ENCODE measurements at places on chromosomes 12 and 14. TPM values are rescaled to one million over a fixed set of nuclear protein-coding genes. Genes with fewer than 3 reads are reported as not detected.

DNA sequence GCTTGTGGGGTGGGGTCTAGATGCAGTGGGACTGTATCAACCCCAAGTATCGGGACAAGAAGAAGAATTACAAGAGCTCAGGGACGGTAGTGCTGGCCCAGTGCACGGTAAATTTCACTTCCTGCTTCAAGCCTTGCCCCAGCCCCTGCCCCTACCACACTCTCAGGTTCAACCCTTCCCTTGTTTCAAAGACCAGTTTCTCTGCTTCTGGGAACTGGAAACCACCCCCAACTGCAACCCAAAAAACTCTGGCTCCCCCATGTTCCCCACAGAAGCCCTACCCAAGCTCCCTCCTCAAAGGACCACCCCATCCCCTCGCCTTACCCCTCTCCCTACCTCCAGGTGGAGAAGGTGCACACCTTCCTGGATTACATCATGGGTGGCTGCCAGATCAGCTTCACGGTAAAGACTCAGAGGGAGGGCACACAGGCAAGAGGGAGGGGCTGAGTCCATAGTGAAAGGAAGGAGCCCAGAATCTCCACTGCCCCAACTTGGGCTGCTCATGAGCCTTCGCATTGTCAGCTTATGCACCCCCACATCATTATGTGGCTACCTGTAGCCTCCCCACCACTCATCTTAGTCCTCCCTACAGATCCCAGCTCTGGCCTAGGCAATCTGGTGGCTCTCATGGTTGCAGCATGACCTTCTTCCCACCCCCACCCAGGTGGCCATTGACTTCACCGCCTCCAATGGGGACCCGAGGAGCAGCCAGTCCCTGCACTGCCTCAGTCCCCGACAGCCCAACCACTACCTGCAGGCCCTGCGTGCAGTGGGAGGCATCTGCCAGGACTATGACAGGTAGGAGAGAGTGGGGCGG is 4.3 kb downstream of the CPNE6 start:
- no peak for DNase-seq

CRACR2A gene
- total RNA-seq = 3.0 TPM

TMX1 gene
- 123 TPM for total RNA-seq

GRCh38 chr12:22539055-22539454 is 5.3 kb downstream of the C2CD5 start:
- DNase-seq = no peak

DNA sequence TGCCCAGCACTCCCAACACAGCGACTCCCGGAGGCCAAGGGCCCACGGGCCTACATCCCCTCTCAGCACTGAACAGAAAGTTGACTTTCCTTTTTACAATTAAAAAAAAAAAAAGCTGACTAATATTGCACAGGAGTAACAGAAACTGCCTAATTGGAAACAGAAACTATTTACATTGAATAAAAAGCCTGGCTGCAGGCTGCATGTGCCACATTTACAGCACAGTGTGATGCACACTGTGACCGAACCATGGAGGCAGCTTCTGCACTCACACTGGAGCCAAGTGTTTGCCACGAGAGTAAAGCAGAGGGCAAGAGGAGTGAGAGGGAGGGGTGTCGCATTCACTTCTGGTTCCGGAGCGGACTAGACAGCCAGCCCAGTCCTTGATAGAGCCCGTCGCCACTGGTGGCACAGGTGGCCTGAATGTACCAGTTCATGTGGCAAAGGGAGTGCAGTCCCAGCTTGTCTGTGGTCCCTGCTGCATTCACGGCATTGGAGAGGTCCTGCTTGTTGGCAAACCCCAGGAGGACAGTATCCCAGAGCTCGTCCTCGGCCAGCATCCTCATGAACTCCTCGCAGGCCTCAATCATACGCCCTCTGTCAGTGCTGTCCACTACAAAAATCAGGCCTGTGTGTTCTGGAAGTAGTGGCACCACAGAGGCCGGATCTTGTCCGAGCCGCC is 59.2 kb downstream of the SPPL3 start:
- no peak for DNase-seq

ERBB3 gene
- total RNA-seq = 54.4 TPM

Data from GM23338 (cell line).